ENCODE measurements at places on chromosomes 13 and 19.

DNA sequence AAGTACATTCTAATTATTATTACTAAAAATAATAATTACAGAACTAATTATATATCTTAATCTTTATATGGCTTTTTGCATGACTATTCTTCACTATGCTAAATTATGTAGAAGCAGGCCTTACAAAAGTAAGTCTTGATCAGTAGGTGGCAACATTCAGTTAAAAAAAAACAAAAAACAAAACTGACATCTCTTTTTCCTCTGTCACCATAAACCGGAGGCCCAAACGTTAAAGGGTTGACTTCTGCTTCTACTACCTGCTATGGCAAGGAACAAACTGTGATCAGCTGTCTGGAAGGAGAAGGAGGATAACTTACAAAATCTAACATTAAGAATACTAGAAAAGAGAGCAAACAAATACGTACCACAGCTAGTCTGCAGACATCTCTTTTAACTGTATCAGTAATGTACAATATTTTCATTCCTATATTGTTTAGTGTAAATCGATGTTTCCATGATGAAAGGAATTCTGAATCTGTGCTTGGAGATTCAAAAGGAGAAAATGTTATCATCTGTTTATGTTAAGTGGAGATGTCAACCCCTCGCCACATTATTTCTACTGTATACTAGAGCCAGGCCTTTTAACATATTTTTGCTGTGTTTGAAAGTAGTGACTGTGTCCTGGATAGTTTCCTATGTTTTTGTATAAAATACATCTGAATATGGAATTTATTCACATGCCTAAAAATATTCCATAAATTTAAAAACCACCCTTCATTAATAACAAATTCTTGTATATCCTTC, 1525.4 kb downstream of the SLITRK1 start:
- no peak for DNase-seq

- peak; percentile 74 for DNase-seq
Measured at GRCh38 chr13:28574617-28575142, 79.8 kb upstream of the FLT1 start.

DNA sequence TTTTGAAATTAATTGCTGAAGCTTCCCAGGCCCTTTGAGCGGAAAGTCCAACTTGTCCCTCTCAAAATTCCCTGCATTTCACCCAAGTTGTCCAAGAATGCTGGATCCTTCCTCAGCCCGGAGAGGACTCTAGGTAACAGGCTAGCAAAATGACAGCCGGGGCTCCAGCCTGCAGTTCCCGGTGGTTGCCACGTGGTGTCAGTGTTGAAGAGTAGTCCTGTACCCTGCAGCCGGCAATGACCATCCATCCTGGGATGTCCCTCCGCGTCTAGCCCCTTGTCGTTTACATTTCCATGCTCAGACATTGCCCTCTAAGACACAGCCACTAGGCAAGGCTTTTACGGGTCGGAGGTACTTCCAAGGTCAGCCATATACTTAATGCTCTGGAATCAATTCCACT, 31.4 kb upstream of the MTIF3 start:
- DNase-seq = peak; percentile 15

GRCh38 chr19:46056536-46056935, 15.7 kb upstream of the IGFL4 start:
- no peak for DNase-seq

GRCh38 chr19:54100561-54100960, at the start of gene OSCAR:
TSS of gene OSCAR (minus strand) at chr19:54100803. CDS start at chr19:54100792, 11 bp downstream.
- DNase-seq = no peak

DNA sequence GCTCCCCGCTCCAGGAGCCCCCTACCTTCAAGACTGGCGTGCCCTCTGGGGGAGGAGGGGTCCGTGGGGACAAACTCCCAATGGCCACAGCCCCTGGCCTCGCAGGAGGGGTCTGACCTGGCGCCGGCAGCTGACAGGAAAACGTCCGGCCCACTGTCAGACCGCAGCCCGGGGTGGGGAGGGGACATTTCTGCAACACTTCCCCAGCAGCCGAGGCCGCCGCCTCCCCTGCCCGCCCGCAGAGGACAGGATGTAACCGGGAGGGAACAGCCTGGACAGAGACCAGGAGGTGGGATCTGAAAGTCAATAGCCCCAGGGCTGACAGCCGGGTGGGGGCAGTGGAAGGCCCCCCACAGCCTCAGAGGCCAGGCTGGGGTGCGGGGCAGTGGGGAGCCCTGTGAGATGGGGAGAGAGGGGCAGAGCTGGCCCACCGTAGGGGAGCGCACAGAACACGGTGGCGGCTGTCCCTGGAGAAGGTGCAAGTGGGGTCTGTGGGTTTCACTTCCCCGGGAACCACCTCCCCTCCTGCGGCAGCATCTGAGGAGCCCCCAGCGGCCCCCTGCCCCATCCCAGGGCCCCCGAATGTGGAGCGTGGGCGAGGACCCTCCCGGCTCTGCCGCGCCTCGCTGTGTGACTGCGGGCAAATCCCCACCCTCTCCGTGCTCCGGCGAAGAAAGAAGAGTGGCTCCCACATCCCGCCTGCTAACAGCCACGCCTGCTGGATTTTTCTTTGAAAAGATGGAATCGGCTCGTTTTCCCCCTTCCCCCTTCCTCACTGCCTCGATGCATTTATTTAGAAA, at the start of gene PEAK3:
Gene PEAK3, minus strand, starts transcription at position 114 of the 800 bp plus-strand sequence. CDS start 1,244 bp downstream, outside the sequence.
- peak; percentile 55 for DNase-seq

DNA sequence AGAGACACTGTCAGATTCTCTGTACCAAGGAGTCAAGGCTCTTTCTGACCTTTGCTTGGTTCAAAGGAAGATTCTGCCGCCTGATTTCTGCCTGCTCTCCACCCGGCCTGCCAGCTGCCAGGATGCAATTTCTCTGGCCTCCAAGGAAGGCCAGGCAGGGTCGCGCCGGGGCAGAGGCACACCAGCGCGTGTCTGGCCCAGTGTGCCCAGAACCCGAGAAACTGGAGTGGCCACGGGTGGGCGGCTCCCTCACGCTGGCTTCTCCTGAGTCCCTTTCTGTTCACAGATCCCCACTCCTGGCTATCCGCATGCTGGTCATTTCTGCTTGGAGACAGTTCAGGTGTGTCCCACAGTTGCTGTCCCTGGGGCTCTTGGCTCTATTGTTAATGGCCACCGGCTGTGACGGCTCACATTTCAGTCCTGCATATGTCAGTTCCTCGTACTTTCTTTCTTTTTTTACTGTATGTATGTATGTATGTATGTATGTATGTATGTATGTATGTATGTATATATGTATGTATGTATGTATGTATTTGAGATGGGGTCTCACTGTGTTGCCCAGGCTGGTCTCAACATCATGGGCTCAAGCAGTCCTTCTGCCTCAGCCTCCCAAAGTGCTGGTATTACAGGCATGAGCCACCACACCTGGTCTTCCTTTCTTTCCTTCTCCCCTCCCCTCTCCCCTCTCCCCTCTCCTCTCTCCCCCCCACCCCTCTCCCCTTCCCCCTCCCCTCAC, 16.9 kb downstream of the TMPRSS9 start:
- DNase-seq = no peak

DNA sequence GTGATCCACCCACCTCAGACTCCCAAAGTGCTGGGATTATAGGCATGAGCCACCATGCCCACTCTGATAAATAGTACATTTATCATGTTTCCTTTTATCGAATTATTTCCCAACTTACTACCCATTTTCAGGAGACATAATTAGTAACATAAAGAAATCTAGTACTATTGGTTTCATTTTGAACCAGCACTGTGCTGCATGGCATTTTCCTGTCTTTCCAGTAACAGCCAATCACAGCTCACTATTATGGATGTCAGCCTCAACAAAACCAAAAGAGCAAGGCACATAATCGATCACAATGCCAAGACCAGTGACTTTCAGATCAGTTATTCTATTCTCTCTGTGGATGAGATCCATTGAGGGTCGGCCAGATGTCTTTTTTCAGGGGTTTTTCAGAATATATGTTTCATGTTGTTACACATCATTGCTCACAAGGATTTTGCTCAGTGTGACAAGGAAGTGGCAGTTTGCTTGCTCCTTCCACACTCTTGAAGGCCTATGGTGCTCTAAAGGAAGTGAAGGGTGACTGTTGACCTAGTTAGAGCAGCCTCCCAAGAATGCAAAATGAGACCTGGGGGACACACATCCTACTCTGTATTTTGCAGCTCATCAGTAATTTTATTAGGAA, 233.4 kb downstream of the KCNRG start:
- peak; percentile 26 for DNase-seq

DNA sequence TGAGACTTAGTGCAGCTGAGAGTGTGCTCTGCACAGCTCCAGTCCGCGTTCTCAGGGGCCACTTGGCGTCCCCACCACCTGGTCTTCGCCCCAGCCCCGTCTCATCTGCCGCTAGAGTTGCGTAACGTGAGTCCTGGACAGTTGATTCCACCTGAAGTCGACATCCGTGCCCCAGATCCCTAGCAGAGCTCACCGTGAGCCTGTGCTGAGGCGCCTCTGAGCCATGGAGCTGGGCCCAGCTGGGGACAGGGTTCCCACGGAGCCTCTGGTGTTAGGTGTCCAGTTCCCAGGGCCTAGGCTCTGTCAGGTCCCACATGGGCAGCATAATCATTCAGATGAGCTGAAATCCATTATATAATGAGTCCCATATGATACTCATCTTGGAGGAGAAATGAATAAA, 147.1 kb upstream of the SOX1 start:
- no peak for DNase-seq

GRCh38 chr19:9797871-9798270, 21.0 kb downstream of the FBXL12 start:
- DNase-seq = no peak

DNA sequence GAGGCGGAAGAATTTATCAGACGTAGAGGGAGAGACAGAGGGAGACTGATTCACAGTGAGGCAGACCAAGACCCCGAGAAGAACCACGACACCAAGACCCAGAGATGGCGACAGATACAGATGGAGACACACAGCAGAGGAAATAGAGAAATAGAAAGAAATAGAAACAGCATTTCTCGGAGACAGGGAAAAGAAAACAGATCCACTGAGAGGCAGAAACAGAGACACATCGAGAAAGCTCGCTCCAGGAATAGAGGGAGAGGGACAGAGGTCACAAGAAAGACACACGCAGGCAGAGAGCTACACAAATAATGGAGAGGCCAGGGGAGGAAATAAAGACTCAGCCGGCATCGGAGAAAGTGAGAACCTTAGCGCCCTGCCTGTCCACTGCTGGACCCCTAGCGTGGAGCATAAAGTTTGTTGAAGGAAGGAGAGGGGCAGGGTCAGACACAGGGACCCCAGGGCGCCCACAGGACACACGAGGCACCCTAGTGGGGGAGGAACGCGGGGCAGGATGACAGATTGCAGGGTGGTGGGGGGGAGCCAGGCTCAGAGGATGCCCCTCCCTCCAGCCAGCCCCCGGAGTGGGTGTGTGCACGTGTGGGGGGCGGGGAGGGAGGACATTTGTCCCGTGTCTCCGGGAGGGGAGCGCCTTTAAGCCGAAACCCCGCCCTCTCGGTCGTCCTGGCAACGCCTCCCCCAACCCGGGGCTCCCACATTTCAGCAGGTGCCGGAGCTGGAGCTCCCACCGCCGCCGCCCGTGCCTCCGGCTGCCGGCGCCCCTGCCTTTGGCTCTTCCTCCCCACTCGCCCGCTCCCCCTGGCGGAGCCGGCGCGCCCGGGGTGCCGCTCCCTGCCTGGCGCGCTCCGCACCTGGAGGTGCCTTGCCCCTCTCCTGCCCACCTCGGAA, at the start of gene PRKCG:
Gene PRKCG, plus strand, starts transcription at position 716 of the 909 bp plus-strand sequence. CDS start 298 bp downstream, outside the sequence.
- peak; percentile 71 for DNase-seq

GRCh38 chr13:20405691-20406090, 120.0 kb downstream of the CRYL1 start:
- DNase-seq = no peak

DNA sequence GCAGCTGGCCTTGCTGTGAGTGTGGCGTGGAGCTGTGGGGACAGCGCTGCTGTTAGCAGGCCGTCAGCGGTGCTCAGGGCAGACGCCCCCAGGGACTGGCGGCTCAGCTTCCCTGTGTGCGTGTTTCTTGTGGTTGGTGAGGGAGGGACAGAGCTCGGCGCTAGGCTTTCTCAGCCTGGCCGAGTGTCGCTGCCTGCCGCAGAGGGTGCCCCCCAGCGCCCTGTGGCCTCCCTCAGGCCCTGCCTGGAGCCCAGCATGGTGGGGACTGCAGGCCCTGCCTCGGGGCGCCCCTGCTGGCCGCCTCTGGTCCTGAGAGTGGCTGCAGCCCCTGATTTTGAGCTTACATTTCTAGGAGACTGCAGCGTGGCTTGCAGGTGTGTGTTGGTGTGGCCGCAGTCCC, 35.5 kb downstream of the DOT1L start:
- no peak for DNase-seq

- DNase-seq = no peak
Measured at GRCh38 chr19:47258895-47259555, 2.7 kb downstream of the CCDC9 start.

- no peak for DNase-seq
Measured at GRCh38 chr13:35283856-35284255, 192.6 kb downstream of the MAB21L1 start.

- no peak for DNase-seq
Measured at GRCh38 chr13:23842406-23842805, 46.8 kb downstream of the MIPEP start.

DNA sequence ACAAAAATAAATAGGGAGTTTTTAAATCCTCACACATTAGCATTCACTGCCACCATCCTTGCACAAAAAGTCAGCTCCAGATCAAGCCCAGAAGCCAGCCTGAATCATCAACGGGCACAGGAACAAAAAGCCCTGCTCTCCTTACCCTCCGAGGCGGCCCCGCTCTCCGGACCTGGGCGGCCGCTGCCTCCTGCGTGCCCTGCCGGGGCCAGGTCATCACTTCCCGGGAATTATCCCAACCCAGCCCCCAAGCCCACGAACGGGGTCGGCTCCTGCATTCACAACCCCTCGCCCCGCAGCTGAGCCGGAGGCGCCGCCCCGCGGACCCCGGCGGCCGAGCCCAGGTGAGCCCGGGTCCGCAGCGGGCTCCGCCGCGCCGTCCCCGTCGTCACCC, 754 bp downstream of the DNAJB1 start:
- DNase-seq = no peak

DNA sequence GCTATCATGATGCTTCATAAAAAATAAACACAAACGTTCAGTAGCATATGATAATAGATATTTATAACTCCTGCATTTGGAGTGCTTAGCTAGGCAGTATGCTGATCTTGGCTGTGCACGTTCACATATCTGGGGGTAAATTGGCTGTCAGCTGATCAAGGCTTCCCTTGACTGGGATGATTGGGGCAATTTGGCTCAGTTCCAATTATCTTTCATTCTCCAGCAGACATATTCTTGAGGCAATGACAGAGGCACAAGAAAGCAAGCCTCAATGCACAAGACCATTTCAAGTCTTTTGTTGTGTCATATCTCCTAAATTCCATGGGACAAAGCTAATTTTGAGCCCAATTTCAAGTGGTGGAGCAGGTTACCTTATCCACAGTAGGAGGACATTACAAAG, 142.0 kb downstream of the DLEU7 start:
- DNase-seq = no peak

- DNase-seq = no peak
Measured at GRCh38 chr19:648305-648704, 8.6 kb downstream of the FGF22 start.
